ENCODE measurements at places on chromosomes 7 and 10.

DNA sequence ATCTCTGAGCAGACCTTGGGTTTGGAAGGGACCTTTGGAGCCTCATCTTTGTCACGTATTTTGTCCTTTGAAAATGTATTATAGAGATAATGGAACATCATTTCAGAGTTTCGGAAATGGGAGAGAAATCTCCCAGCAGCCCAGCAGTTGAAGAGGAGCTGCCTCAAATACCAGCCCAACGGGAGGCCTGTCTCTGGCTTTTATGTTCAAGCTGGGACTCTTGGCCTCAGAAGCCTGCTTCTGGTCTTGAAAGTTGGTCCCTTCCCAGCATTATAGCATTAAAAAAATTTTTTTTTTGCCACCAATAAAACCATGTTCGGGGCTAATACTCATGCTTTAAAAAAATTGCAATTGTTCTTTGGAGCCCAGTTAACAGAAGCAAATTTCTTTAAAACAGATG, 73.4 kb upstream of the CTBP2 start:
- DNase-seq, result no peak

GRCh38 chr10:31959461-31960173, 31.0 kb upstream of the ARHGAP12 start:
- DNase-seq, result no peak

GRCh38 chr7:80910228-80910627, 8.6 kb downstream of the SEMA3C start:
- DNase-seq, result no peak

- DNase-seq, result no peak
Observed at GRCh38 chr10:51706225-51706624, 6.8 kb upstream of the CSTF2T start.

Measured in hepatocyte (in vitro differentiated cells).